ENCODE measurements at places on chromosomes 12 and 14.
A peak's percentile ranks its signal among the peaks of the same experiment; 100 is the strongest.

GRCh38 chr12:104055686-104056388 lies 5.8 kb upstream of the GLT8D2 start:
- DNase-seq, result no peak

- DNase-seq, result no peak
These were observed 9.1 kb upstream of the NEMF start for GRCh38 chr14:49861699-49862088.

GRCh38 chr12:104303538-104304151 lies at the start of gene EID3:
Gene EID3, plus strand, starts transcription at chr12:104303739. Its CDS starts 196 bp downstream, at chr12:104303935.
- DNase-seq, result peak; percentile 71

GRCh38 chr12:49288922-49289555 lies 5.9 kb upstream of the PRPH start:
- DNase-seq, result no peak

DNA sequence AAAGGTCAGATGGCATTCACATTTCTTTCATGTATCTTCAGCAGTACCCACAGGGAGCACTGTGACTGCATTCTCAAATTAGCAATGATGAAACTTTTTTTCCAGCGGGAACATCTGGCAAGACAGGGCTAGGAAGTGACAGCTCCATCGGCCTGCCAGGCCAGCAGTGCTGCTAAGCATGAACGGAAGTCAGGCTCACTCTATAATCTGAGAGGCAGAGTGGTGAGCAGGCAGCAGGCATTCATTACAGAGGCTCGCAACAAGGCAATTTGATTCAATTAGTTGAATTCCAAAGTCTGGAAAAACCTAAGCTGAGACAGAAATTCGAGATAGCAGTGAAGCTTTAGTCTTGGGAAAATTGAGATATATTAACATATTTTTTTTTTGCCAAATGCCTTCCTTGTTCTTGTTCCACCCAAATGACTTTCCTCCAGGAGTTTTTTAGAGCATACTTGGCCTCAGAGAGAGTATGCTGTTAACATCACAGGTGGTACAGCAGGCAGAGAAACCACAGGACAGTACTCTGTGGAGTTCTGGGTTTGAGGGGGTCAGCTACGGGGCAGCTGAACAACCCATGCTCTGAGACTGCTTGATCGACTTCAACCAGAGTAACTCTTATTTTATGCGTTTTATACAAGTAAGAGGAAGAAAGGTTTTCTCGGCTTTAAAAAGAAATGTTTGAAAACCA lies 414.9 kb downstream of the APAF1 start:
- DNase-seq, result no peak

Data from right renal pelvis (tissue), 4 donors.